ENCODE measurements at places on chromosomes 3 and 15.

DNA sequence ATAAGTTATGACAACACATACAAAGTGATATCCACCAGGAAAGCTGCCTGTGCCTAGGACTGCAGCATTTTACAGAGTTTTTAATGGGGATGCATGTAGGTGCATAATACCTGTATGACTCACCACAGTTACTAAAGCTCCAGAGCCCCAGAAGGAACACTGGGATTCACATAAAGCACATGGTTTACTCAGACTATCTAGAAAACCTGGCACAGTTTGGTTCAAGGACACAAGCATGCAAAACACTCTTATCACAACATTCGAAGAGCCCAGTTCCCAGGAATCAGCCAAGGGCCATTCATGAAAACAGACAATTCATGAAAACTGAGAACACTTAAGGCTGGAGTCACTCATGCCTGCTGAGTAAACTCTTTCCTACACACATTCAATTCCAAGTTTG, 261.0 kb downstream of the PYDC2 start:
- DNase-seq, result no peak

DNA sequence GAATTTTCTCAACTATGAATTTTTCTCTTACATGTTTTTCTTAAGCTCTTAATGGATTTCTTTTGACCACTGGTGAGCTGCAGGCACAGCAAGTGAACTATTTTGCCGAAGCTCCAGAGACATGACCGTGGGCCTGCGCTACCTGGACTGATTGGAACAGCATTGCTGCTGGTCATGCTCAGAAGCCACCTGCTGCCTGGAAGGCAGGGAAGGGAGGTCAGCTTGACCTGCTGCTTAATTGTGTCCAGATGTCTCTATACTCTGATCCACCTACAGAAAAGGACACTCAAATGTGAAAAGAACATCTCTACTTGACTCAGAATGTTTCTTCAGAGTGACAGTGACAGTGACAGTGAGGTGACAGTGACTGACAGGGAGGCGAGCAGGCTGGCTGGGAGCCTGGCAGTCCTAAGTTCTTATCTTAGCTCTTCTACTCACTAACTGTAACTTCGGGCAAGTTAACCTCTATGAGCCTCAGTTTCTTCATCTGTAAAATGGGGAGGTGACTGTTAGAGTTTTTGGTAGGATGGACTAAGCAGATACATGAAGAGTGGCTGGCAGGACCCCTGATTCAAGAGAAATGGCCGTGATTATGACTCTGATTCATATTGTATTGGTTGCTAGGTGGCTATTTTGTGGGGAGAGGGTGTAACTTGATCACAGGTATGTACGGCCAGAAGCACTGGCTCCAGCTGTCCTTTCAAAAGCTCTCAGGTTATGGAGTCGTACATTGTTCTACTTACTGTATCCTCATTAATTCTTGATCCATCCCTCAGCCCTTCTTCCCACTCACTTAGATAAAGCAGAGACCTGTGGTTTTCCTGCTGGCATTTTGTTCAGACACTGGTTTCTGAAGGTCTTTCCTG, 54.8 kb upstream of the DLG1 start:
- DNase-seq, result no peak

DNA sequence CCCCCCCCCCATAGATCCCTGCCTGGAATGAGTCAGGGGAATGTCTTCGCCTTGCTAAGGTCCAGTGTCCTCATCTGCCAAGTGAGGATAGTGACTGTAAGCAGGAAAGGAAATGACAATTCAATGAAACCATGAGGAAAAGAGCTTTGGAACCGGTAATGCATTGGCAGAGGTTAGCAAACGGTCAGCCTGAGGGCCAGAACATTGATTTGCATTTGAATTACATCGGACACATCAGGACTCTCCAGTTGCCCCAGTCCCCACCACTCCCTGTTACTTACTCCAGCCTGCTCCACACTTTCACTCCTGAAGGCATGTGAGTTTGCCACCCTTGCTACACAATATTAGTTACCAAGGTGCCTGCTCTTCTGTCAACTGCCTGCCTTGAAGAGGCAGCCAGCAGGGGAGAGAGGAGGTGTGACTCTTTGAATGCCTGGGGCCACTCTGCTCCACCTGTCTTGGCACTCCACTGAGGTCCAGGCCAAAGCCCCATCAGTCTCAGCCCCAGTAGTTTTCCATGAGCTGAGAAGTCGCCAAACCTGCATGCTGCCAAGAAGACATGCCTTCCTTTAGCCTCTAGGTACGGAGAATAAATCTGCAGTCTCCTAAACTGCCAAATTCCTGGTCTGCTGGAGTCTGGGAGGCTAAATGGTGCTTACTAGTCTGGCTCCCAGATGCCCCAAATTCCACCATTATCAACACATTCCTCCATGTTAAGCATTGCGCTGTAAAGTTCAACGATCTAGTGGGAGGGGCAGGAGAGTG, 191.7 kb upstream of the TLE3 start:
- DNase-seq, result no peak

DNA sequence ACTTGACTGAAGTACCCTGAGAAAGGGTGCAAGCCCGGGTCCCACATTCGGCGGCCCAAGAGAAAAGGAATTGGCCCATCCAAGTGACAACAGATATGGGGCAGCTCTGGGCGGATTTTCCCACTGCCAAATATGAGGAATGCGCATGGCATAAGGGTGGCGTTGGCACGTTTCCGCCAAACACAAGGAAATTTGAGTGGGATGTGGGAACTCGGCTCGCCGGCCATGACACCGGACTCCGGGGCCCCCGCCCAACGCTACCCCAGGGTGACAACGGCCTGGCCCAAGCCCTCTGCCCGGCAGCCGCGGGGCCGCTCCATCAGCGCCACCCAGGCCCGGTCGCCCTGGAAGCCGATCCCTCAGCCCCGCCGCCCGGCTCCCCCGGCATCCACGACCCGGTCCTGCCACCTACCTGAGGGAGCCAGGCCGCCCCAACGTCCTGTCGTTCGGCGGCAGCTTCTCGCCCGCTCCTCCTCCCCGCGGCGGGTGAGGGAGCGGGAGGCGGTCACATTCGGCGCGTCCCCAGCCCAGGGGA, 449 bp downstream of the RAF1 start:
- peak; percentile 23 for DNase-seq

DNA sequence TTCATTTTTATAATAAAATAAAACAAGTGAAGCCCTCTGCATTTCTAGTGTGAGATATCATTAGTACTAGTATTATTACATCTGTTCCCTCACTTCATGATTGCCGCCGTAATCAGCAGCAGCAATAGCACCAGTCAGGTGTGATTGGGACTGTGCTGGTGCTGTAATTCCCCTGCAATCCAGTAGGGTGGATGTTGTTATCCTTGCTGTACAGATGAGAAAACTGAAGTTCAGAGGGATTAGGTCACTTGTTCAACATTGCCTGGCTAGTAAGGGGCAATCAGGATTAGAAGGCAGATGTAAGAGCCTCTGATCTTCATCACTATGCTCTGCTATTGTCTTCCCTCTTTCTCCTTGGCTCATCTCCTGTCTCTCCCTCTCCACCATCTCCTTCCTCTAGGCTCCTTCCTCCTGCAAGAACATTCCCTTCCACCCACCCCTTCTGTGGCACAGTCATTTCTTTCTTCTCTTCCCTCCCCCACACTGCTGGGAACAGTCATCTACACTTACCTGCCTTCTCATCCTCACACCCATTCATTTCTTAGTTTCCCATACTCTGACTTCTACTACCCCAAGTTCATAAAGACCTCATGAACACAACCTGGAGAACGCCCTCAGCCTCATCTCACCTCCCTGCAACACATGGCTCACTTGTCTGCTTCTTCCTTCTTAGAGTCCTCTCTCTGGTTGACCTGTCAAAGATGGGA, 29.7 kb downstream of the CRYGS start:
- DNase-seq, result peak; percentile 36

- no peak for DNase-seq
Observed at GRCh38 chr15:61946778-61947177, 113.5 kb downstream of the VPS13C start.

DNA sequence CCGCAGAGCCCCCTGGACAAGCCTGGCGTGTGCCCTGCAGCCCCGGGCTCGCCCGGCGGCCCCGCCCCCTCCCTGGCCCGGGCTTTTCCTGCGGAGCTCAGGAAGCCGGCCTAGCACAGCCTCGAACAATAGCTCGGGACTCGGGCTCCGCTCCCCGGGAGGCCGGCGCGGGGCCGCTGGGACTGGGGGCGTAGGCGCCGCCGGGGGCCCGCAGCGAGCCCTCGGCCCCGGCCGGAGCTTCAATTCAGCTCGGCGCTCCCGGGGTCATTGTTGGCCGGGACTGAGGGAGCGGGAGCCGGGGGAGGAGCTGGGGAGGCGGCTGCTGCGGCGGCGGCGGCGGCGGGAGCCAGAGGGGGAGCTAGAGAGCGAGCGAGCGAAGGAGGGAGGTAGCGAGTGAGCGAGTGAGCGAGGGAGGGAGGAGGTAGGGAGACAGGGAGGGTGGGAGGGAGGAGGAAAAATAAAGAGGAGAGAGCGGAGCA, 41.0 kb upstream of the ROPN1 start:
- peak; percentile 88 for DNase-seq

- no peak for DNase-seq
Observed at GRCh38 chr3:43862992-43863805, 172.5 kb downstream of the ABHD5 start.

DNA sequence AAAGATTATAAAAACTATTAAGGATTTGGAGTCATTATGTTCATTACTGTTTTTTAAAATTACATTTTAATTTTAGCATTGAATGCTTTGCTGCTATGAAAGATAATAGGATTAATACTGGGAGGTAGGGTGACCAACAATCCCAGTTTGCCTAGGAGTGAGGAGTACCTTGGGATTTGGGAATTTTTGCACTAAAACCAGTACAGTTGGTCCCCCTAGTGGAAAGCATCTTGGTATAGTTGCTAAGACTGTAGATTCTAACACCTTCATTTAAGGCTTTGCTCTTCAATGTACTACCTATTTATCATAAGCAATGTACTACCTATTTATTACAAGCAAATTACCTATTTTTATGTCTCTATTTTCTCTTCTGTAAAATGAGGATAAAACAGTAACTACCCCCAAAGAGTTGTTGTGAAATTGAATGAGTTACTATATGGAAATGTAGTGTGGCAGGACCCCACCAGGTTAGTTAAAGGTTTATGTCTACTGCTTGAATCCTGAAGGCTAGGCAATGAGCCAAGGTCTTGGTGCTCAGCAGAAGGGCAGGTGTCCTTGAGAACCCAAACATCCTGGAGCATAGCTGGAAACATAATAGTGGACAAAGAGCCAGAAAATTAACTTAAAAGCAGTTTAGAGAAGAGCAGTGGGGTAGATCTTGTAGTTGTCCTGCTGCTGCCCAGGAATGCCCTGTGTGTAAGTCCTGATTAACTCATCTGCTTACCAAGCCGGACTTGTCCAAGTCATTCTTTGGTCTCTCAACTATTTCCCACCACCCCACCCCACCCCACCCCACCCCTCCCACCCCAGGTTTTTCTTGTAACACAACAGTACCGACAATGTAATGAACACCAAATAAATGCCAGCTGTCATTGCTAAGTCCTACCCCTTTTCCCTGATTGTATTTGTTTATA, 49.2 kb upstream of the NMD3 start:
- no peak for DNase-seq

GRCh38 chr15:58458076-58458475, 26.3 kb downstream of the LIPC start:
- DNase-seq, result peak; percentile 15

DNA sequence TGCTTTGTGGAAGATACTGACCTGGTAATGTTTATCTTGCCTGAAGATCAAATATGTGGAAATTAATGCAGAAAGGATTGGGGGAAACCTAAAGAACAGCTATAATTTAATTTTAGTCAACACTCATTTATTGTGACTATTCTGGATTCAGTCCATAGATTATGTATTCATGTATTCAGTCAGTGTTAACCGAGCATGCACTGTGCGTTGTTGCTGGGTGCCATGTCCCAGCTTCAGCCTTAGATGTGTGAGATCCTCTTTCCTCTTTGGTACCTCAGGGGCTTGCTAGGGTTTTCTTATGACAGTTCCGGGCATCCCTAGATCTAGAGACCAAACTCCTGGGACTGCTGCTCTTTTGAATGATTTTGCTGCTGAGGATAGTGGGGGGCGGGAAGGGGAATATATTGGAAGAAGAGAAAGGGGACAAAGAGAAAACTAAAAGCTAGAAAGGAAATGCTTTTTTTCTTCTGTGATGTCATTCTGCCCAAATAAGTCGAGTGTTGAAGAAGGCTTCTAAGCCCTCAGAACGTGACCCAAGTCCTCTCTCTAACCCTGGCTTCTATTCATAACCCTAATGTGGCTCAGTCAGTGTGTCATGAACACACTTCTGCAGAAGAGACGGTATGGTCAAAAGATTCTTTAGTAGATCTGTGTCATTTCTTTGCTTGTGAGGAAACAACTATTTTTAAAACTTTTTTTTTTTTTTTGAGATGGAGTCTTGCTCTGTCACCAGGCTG, 33.5 kb downstream of the STARD9 start:
- DNase-seq, result no peak

- peak; percentile 100 for DNase-seq
Observed at GRCh38 chr3:185807445-185808068, 17.3 kb downstream of the IGF2BP2 start.
